CD8-positive, alpha-beta memory T cell (primary cell): ENCODE measurements at places on chromosomes 2 and 18.

DNA sequence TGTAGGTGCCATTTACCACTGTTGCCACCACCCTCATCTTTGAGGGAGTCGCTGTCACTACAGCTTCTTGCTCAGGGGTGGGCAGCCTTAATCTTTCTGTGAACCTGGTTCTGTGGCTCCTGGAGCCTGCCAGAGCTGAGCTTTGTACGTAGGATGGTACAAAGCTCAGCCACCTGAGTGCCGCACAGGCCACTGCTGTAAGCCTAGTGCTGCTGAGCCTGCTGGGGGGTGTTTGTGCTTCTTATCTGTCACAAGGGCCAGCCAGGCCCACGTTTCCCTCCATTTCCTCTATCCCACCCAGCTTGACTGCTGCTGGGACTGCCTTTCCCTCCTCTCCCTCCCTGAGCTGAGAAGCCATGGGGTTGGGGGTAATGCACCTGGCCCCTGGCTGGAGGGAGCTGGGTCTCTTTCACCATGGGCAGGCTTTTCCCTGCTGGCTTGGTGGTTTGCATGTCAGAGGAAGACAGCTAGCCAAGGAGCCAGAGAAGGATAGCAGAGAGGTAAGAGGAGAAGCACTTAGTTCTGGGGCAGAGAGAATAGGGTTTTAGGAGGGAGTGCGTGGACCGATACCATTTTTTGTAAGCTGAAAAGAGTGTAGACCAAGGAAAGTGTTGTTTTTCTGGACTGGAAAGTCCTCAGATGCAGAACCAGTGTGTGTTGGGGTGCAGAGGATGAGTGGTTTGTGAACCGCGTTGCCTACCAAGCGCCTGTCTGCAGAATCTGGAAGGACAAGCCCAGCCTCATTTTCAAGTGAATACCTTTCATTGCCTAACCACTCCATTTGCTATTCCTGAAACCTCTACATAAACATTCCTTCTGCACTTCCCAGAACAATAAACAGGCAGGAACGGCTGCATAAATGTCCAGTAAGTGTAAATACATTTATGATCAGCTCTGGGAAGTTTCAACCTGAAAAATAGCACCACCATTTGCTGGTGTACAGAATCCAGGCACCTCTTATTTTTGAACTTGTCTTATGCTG is 45.1 kb upstream of the FHL2 start:
- no peak for DNase-seq

DNA sequence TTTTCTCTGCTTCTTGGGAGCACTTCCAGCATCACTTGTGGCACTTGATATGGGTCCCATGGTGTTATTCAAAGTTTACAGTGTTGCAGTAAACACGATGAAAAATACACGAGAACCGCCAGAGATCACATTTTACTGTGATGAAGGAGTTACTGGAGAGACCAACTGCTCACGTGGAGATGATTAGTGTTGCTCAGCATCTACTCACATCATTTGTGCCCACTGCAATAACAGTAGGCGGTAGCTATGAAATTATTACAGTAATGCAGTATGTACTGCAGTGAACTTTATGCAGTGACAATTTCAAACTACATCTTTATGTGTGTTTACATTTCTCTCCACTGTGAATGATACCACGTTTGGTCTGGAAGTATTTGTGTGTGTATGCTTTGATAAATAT is 93.5 kb downstream of the SLC4A3 start:
- no peak for DNase-seq

GRCh38 chr2:111176388-111176787 is 55.7 kb downstream of the BCL2L11 start:
- no peak for DNase-seq

DNA sequence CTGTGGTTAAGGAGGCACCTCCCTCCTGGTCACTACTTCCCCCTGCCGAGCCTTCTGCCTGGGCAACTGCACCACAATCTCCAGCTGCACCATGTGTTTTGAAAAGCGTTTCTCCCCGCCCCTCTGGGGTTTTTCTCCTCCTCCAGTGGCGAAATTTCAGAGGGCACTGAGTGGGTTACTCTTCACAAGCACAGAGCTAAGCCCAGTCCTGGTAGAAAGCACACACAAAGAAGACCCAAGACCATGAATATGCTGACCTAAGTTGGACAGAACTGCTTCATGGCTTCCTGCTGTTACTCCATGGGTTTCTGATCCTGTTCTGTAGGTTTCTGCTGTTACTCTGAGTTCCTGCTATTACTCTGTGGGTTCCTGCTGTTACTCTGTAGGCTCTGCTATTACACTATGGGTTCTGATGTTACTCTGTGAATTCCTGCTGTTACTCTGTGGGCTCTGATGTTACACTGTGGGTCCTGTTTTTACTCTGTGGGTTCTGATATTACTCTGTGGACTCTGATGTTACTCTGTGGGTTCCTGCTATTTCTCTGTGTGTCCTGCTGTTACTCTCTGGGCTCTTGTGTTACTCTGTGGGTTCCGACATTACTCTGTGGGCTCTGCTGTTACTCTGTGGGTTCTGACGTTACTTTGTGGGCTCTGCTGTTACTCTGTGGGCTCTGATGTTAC is 216.6 kb downstream of the RTP5 start:
- DNase-seq, result peak; percentile 7

DNA sequence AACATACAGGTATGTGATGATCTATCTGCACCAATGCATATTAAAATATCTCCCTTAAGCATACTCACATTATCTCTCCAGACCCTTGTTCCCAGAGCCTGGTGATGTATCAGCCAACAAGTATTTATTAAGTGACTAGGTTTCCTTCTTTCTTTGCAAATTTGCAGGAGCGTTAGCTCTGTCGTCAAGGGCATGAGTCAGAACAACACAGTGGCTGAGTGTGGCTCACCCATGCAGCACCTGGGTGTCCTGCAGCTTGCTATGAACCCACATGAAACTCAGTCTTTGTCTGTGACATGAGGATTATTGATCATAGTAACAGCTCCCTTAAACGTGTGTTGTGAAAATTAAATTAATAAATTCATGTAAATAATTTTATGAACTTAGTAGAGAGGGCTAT is 96.6 kb downstream of the PIEZO2 start:
- DNase-seq, result no peak

DNA sequence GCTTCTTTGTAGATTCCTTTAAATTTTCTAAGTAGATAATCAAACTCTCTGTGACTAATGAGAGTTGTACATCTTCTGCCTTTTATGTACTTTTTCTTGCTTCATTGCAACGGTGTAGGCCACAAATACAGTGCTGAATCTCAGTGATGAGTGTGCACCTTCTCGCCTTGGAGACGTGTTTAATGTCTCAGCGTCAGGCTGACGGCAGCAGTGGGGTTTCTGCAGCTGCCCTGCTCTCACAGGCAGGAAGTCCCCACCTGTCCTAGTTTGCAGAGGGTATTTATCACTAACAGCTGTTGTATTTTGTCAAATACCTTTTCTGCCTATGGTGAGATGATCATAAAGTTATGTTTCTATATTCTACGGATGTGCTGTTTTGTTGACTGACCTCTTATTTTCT is 13.3 kb downstream of the AGXT start:
- DNase-seq, result no peak
